ENCODE measurements at places on chromosomes 12 and 14. TPM values are rescaled to one million over a fixed set of nuclear protein-coding genes. Genes with fewer than 3 reads are reported as not detected.

DNA sequence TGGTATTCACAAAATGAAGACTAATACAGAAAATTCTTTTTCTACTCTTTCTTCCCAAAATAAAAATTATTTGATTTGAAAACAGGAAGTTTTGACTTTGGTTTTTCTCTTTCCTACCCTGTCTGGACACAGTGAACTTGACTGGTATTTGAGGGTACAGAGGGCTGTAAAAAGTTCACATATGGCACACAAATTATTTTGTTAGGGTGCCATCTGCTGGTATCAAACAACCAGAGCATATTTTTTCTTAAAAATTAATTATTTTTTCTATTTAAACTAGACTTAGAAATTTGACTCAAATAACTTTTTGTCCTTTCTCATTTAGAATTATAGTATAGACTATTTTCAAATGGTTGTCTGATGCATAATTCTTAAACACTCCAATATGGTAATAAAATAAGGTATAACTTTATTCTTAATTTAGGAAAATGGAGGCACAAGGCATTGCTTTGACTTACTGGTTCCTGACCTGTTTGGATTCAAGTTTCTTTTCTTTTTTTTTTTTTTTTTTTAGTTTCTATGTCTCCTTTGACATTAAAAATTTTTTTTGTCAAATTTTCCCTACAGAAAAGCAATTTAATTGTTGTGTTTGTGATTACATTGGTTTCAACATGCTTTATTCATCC, 390.6 kb downstream of the PRKD1 start:
- peak; percentile 8 for DNase-seq

GRCh38 chr12:19284658-19285057, 154.6 kb upstream of the AEBP2 start:
- DNase-seq = no peak

- DNase-seq = no peak
These were observed 282.1 kb upstream of the NPAS3 start for GRCh38 chr14:32656601-32657000.

DNA sequence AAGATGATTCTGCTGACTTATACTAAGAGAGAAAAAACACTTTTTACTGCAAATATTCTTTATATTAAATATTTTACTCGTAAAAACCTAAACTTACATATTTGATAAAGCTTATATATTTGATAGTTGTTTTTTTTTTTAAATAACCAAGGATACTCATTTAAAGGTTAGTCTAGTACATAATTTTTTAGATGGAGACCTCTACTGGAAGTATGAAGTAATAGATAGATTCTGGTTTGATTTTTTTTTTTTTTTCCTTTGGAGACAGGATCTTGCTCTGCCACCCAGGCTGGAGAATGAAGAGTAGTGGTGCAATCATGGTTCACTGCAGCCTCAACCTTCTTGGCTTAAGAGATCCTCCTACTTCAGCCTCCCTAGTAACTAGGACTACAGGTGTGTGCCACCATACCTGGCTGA, 16.4 kb downstream of the ARID2 start:
- no peak for DNase-seq

GRCh38 chr14:60563113-60563512, 54.2 kb downstream of the SIX6 start:
- peak; percentile 57 for DNase-seq

DNA sequence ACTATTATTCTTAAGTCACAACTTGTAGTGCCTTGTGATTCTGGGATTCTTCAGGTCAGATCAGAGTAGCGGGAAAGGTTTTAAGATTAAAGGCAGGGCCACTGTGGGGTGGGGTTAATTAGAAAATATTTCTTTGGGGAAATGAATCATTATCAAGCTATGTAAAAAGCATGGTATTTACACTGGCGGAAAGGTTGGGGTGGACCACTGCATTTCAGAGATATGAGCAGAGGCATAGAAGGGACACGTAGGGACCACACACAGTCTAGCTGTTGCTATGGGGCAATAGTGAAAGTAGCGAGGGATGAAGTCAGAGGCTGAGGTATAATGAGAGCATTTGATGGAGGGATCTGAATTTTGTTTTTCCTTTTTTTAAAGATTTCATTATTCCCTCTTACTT, 31.7 kb upstream of the KCNH3 start:
- DNase-seq = peak; percentile 97

Gene GABARAPL1
- 108 TPM for total RNA-seq

GRCh38 chr12:79527473-79527872, 163.3 kb downstream of the PAWR start:
- DNase-seq = no peak

DNA sequence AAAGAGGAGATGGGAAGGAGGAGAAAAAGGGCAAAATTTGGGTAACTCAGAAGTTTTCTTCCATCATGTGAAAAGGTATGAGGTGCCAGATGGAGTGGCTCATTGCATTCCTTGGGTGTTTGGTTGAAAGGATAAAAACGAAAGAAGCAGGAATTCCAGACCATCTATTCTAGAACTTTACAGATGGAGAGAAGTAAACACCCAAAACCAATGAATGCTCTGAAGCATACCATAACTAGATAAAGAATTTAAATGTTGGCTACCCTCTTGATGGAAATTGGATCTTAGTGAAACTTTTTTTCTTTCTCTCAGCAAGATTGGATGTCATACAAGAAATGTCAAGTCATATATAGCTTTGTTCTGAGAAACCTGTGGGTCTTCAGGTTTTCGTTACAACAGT, 175.6 kb upstream of the FAR2 start:
- peak; percentile 76 for DNase-seq

- no peak for DNase-seq
These were observed 202.6 kb downstream of the FOXN3 start for GRCh38 chr14:89214221-89214965.

DNA sequence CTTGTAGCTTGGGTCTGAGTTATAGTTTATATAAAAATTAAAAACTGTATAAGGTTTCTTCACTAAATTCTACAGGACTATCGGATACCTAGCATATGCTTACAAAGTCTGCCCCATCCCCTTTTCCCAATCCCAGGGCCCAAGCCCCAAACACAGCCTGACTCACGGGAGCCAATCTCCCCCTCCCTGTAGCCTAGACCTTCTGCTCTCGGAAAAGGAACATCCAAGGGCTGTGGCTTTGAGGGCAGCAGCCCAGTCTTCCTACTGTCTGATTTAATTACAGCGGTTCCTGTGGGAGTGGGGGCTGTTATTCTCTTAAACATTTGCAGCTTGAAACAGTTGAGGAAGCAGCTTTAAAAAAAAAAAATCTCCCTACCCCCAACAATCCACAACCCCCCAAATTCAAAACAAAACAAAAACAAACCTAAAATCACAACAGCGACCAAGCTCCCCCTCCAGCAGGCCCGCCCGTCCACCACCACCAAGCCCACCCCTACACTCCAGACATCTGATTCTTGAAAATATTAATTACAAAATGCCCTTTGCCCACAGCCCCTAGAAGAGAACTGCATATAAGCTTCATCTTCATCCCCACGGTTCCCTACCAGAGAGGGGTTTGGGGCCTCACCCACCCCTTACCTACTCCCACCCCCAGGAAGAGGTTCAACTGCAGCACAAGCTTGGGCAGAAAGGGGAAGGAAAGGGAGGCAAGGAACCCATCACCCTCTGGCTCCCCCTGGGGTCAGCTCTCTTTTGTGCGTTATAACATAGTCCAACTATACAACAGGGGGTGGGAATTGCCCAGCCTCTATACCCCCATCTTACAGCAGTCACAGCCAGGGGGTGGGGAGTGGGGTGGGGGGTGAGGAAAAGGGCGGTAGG, 1.1 kb upstream of the PRKAG1 start:
- DNase-seq = no peak

Gene PTPN11
- 128 TPM for total RNA-seq

DNA sequence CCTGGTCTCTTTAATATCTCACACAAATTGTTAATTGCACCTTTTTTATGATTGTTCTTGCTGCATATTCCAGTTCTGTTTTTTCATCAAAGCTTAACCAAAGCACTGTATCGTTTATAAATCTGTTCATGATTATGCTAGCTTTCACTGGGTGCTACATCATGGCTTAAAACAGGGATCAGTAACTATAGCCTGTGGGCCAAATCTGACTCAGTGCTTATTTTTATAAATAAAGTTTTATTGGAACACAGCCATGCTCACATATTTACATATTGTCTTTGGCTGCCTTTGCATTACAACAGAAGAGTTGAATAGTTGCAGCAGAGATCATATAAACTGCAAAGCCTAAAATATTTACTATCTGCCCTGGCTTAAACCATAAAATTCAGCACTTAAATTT, 183.4 kb upstream of the NRXN3 start:
- DNase-seq = no peak

DNA sequence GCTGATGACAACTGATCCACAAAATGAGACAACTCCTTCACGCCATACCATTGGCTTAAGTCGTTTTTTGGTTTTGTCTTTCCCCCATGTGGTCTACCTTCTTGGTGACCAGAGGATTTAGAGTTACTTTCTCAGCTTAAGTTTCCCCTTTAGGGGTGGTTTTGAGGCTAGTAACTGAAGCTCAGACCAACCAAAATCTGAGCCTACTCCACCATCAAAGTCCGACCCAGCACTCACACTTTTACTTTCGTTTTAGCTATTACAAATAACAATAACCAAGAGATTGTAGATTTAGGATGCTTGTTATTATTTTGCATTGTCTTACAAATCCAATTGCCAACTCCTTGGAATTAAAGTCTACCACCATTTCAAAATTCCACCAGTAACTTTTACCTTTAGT, 130.6 kb upstream of the MDM1 start:
- DNase-seq = no peak

Gene SSTR1
- total RNA-seq = not detected

DNA sequence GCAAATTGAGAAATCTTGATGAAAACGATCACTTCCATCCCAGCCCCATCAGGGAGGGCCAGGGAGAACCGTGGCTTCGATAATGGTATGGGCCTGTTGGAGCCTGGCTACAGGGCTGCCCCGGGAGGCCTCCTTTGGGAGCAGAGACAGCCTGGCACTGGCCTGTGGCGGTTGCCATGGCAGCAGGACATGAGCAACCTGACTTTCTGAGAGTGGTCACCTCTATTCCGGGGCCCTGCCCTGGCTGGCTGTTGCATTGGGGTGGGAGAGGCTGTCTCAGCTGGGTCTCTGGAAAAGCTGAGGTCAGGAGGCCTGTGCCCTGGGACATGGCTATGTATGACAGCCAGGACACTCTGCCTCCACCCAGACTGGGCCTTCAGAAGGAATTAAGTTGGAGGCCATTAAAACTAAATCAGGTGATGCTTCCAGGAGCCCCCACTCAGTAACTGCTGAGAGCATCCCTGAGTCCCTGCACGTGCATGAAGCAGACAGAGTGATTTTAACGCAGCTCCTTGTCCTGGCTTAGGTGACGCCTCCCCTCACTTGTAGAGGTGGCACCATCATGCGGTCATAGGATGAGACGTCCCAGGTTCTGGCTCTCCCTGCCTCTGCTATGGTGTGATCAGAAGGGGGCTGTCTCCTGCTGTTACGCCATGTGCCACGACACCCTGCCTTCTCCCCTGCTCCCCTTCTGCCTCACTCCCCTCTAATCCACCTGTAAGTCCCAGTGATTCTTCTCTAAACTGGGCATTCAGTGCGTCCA, 126.3 kb downstream of the SLC25A47 start:
- DNase-seq = no peak

GRCh38 chr12:40733871-40734270, 41.6 kb downstream of the CNTN1 start:
- no peak for DNase-seq

- DNase-seq = no peak
These were observed 8.9 kb upstream of the AMN start for GRCh38 chr14:102913341-102914211.

Gene TCL1A
- total RNA-seq = not detected

DNA sequence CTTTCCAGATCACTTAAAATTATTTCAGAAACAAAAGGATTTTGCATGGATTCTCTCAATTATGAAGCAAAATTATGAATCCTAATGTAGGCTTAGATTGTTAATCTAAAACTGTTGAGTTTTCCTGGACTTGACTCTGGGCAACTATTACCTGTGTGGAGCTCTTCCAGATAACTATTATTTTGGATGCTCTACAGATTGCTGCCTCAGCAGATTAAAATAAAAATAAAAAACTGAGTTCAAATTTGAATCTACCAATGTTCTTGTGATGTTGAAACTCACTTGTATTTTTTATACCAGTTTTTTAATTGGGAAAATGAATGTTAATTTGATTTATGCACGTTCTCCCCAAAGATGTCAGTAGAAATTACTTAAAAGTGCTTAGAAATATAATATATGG, 120.5 kb upstream of the NAV3 start:
- no peak for DNase-seq

- peak; percentile 77 for DNase-seq
These were observed 40.9 kb upstream of the CAPRIN2 start for GRCh38 chr12:30795410-30796312.

GRCh38 chr12:113912760-113913329, 53.3 kb downstream of the RBM19 start:
- peak; percentile 39 for DNase-seq

DNA sequence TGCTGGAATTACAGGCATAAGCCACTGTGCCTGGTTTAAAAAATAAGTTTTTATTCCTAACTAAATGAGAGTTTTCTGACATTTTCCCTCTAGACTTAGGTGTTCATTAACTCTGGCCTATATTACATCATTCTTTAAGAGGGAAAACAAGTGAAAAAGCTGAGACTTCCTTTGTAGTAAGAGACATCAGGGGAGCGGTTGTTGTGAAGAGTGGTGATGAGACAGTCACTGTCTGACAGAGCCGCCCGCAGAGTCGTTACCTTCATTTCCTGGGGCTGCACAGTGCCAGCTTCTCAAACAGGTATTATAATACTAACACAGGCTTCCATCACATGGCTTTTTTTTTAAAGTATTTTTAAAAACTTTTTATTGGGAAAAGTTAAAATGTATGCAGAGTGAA, 19.7 kb upstream of the TDRD9 start:
- DNase-seq = no peak

DNA sequence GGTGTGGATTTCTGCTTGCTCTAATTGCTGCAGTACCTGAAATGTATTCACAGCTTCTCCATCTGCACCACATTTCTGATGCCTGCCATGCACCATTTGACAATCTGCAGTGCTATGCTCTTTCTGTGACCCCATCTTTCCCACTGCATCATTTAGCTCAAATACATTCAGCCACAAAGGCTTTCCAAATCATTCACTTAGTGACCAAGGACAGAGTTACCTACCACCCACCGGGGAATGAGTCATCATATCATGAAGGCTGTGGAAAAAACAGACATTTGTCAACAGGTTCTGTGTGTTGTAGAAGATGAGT, 465.5 kb upstream of the ATP2B1 start:
- peak; percentile 36 for DNase-seq

Gene SLC10A1
- total RNA-seq = not detected

DNA sequence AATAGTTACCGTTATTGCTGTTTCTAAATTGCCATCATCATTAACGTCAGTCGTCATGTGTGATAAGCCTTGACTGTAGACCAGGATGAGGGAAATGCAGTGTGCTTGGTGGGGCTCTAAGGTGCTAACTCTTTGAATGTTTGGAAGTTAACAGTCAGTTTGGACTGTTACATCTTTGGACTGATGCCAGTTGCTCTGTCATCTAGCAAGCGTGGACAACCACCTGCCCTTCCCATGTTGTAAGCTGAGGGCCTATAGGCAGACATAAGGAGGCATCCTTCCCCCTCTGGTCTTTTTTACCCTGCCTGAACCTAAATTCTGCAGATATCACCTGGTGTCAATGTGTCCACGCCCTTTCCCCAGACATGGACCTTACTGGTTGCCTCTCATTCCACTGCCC, 94.4 kb downstream of the PPP2R5C start:
- DNase-seq = no peak

- DNase-seq = peak; percentile 48
These were observed 4.4 kb downstream of the AVIL start for GRCh38 chr12:57813971-57814772.

- DNase-seq = no peak
These were observed 134.9 kb downstream of the CAPZA3 start for GRCh38 chr12:18872770-18873169.

Gene ACVRL1
- total RNA-seq = 1.3 TPM

Gene TAS2R8
- total RNA-seq = not detected

Gene TDRD9
- total RNA-seq = not detected
